ENCODE measurements at places on chromosomes 4 and X.

DNA sequence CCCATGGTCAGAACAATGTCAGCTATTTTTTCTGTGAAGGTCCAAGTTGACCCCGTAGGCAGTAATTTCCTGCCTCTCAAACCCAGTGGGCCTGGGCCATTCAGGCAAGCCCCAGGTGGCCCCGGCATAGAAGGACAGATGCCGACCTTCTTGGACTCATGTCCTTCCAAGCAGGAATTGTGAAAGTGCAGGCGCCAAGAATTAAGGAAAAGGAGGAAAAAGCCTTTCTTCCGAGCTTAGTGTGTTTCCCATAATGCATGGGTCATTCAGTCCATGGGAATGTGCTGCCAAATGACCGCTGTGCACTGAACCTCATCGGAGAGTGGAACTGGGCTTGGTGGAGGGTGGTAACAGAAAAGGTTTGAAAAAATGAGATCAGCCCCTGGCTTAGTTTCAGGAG lies 196.5 kb upstream of the HS3ST1 start:
- no peak for DNase-seq

DNA sequence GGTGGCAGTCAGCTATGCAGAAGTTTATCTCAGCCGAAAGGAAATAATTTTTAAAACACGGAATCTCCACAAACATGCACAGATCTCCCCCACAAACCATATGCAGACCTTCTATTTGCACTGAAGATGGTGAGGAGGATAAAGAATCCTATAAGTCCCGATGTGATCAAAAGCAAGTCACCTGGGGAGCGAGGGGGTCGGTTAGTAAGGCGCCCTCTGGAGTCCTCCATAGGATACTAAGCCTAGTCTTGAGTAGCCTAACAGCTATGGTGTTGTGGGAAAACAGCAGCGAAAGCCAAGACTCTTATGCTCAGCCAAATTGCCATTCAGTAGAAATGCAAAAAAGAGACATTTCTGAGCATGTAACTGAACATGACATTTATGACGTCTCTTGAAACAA lies 210.9 kb downstream of the FRMPD4 start:
- no peak for DNase-seq

GRCh38 chr4:185602397-185602796 lies 67.1 kb upstream of the PDLIM3 start:
- DNase-seq = no peak

GRCh38 chrX:101484135-101484534 lies 1.1 kb upstream of the ARMCX4 start:
- no peak for DNase-seq

GRCh38 chr4:41258783-41259182 lies 2.1 kb downstream of the UCHL1 start:
- no peak for DNase-seq

Measured in stimulated activated CD4-positive, alpha-beta T cell treated with anti-CD3 and anti-CD28 coated beads, Interleukin-4, amount 100 ng/mL, for 48 hours (primary cell).